ENCODE measurements at places on chromosomes 1 and 21.

DNA sequence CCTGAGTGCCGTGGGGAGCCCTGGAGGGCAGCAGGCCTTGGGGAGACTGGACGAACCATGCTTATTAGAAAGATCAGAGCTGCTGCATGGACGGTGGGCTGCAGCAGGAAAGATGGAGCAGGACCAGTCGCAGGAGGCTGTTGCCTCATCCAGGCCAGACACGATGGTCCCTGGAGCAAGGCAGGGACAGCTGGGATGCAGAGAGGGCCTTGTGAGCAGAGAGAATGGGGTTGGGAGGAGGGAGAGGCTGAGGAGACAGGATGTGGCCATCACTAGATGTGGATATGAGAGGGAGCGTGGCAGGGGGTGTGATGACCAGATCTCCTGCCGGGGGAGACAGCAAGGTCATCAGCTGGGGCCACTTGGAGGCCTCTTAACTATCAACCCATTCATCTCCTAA lies 727.6 kb downstream of the PTPRU start:
- DNase-seq, result no peak

- no peak for DNase-seq
Measured at GRCh38 chr1:79353224-79353623, 346.7 kb upstream of the ADGRL4 start.

DNA sequence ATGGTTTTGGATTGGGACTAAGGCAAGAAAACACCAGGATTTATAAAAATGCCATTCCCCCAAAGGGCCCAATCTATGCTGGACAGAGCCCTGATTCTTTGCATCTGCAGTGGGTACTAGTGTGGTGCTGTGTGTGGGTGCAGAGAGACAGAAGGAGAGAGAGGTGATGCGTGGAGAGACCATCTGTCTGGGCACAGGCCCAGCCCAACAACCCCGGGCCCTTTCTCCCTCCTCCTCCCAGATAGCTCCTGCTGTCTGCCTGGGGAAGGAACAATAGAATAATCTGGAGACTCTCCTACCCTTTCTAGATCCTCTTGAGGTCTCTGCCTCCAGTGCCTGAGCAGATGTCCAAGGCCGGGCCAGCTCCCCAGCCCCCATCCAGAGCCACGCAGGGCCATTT lies 15.1 kb downstream of the KIAA1614 start:
- DNase-seq, result peak; percentile 66

GRCh38 chr1:227318016-227318852 lies at the start of gene CDC42BPA:
Gene CDC42BPA (minus strand): TSS chr1:227318492. CDS start chr1:227317182, 1,310 bp downstream.
- DNase-seq, result peak; percentile 73

GRCh38 chr21:37064841-37065240 lies 8.0 kb downstream of the PIGP start:
- DNase-seq, result no peak

GRCh38 chr1:197468543-197469175 lies 200.6 kb downstream of the CRB1 start:
- DNase-seq, result no peak

- no peak for DNase-seq
Measured at GRCh38 chr1:234781241-234782065, 171.5 kb upstream of the IRF2BP2 start.

All from NCI-H1417 (cell line).